ENCODE measurements at places on chromosomes 3 and 15.

DNA sequence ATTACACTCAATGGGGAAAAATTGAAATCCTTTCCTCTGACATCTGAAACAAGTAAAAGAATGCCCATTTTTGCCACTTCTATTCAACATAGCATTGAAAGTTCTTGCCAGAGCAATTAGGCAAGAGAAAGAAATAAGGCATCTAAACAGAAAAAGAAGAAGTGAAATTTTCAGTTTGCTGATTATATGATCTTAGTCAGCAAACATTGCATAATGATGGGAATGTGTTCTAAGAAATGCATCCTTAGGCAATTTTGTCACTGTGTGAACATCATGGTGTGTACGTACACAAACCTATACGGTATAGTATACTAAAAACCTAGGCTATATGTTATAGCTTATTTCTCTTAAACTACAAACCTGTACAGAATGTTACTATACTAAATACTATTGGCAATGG, 278.0 kb downstream of the CGGBP1 start:
- no peak for DNase-seq

GRCh38 chr3:164577667-164578210, 500.6 kb downstream of the SI start:
- DNase-seq = no peak

GRCh38 chr3:116176974-116177555, 268.2 kb downstream of the LSAMP start:
- DNase-seq = no peak

- no peak for DNase-seq
Measured at GRCh38 chr3:17140670-17141505, 256.1 kb downstream of the PLCL2 start.

DNA sequence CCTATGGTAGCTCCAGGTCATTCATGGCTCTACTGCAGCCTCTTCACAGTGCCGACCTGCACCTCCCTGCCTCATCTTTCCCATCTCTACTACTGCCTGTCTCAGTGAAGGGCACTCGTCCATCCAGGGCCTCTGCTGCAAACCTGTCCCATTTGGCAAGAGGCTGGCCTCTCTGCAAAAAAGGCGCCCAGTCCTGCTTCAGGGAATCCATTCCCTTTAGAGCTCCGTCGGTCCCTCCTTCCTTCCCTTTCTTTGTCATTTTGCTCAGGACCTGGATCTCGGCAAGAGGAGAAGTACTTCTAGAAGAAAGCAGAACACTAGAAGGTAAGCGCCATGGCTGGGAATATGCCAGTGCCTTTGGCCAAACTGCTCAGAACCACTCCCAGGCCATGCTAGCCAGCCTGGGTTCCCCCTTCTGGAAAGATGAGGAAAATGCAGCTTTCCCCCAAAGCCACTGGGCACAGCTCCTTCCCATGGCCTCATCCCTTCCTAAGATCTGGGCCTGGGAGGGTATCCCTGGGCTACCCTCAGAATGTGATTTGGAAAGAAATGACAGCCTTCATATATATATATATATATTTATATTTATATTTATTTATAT, 6.4 kb upstream of the ISL2 start:
- DNase-seq = no peak

DNA sequence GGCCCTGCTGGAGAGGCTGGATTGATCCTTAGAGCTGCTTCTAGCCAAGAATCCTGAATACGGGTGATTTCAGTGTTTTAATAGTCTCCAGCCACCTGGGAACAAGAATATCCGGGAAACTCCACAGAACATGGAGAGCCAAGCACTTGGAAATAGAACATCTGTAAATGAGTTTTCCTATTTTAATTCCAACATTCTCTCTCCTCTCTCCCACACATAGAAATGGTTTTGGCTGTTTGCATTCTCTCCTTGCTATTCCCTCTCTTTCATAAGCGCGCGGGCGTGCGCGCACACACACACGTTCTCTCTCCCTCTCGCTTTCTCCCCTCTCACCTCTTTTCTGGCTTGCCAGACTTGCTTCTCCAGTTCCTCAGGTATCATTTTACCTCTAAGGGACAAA, 50.6 kb downstream of the GADL1 start:
- DNase-seq = no peak

GRCh38 chr3:71846185-71846584, 61.2 kb upstream of the PROK2 start:
- DNase-seq = no peak

DNA sequence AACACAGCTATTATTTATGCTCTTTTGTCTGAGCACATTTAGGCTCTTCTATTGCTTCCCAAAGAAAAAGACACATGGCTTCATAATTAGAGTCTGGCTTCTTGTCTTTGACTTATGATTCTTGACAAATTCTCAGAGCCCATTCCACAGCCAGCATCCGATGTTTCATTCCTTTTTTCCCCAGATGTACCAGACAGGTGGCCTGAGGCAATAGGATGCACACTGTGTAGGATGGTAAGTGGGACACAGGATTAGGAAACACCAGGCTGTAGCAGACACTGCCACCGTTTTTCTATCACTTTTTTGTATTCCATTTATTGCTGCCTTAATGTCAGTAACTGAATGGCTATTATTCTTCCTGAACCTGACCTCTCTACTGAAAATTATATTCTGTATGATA, 188.9 kb upstream of the CDIN1 start:
- no peak for DNase-seq

GRCh38 chr15:77702211-77702957, 69.7 kb upstream of the LINGO1 start:
- DNase-seq = no peak

GRCh38 chr3:140148824-140149390, 213.9 kb downstream of the CLSTN2 start:
- DNase-seq = no peak

GRCh38 chr3:16441371-16441875, 72.1 kb downstream of the RFTN1 start:
- no peak for DNase-seq

DNA sequence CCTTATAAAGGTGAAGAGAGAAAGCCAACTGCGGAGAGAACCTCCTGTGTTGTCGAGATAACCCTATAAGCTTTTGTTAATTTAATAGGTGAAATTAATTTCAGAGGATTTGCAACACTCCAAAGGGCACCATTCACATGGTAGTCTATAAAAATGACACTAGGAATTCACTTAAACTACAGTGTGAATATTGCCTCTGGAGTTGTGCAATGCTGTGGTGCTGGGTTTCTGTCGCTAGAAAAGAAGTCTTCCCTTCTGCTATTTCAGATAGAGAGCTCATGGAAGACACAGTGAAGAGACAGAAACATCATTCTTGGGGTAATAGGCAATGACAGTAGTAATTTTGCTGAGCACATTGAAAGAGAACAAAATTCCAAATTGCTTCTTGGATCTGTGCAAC, 28.8 kb upstream of the PROK2 start:
- no peak for DNase-seq

GRCh38 chr3:23987356-23987755, 42.3 kb downstream of the NR1D2 start:
- DNase-seq = no peak

DNA sequence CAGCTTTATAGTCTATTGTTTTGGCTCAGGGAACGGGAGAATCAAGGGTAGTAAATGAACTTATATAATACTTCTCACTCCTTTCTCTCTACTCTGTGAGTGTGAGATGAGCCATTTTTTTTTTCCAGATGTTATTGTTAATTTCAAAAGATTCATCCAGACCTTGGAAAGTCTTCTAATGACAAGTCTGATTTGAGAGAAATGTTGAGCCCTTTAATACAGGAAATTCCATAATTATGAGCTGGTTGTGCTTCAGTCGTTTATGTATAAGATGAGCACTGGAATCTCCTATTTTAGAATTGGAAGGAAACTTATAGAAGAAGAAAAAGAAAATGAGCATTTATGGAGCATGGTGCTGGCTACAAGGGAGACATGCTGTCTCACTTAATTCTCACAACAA, 92.0 kb downstream of the FBN1 start:
- DNase-seq = no peak

DNA sequence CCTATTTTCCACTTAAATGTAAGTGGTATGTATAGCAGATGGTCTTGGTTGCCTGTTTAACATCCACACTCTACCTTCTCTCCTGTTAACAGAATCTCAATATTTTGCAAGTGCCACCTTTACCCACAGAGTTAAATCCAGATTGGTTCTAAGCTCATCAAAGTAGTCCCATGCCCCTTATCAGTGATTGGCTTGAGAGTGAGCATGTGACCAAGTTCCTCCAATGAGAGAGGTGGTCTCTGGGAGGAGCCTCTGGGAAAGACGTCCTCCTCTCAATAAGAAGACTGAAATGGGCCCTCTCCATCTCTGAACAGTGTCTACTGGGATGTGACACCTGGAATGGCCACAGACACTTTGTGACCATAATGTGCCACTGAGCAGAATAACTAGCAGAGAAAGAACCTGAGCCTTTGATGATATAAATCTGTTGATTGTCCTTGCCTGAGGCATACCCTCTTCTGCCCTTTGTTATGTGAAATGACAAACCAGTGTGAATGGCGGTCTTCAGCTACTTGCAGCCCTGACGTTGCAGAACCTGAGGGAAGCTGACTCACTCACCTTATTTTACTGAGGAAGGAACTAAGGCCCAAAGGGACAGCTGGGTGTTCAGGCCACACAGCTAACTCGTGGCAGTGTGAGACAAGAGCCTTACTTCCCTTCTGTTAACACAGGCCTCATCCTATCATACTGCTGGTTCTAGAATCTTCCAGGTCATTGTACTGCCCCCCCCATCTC, 42.4 kb upstream of the LARS2 start:
- DNase-seq = no peak

GRCh38 chr15:99482993-99483392, 82.8 kb upstream of the MEF2A start:
- DNase-seq = no peak

DNA sequence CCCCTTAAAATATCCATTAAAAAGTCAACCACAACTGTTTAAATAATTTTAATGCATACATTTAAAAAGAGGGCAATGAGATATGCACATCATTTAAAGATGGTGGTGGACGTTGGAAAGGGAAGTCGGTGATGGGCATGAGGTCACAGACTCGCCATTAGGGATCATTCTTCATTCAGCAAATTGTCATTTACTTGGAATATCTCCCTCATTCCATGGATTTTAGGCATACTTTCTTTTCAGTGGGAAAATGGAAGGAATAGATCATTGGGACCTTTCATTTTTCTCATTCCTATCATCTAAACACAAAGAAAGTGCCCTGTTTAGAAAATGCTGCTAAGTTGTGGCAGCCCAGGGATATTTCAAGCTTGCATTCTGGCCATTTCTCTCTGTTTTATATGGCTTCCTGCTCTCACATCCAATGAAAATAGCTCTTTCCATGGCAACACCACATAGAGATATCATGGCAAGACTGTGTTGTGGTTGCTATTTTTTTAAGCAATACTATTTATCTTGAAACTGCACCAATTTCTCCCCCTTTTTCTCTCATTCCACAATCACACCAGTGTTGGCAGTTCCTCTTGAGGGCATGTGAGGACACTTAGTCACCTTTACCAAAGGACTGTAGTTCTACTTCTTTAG, 40.7 kb upstream of the LMCD1 start:
- DNase-seq = no peak
